ENCODE measurements at places on chromosomes 2 and 18.

DNA sequence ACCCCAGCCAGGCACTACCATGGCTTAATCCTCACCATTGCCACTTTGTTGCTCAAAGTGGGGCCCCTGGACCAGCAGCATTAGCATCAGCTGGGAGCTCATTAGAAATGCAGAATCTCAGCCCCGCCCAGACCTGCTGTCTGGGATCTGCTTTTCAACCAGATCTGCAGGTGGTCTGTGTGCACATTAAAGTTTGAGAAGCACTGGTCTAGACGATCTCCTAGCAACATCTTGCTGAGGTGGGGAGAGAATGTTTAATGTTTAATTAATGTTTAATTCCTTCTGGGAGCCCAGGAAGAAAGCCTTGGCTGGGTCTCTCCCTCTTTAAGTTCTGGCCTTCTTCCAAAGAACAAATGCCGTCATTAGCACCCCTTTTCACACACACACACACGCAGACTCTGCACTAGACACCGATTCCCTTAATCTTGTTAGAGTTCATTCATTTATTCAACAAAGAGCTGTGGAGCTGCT, 53.7 kb downstream of the EDAR start:
- peak; percentile 48 for DNase-seq

GRCh38 chr2:164032995-164033394, 297.2 kb upstream of the FIGN start:
- DNase-seq, result no peak

- DNase-seq, result no peak
Observed at GRCh38 chr2:240732184-240732583, 40.5 kb downstream of the AQP12A start.

- no peak for DNase-seq
Observed at GRCh38 chr18:78849046-78849445, 130.6 kb upstream of the SALL3 start.
